ENCODE measurements at places on chromosomes 7 and 10. TPM values are rescaled to one million over a fixed set of nuclear protein-coding genes. Genes with fewer than 3 reads are reported as not detected.

Gene LLCFC1
- not detected for total RNA-seq

Gene SPAG6
- total RNA-seq = not detected

Gene LRRC18
- not detected for total RNA-seq

Gene SORBS1
- total RNA-seq = 112 TPM

Gene LIPA
- 45.4 TPM for total RNA-seq

Gene IFIT5
- 19.5 TPM for total RNA-seq

Gene CHPF2
- 136 TPM for total RNA-seq

Gene BMPER
- total RNA-seq = 1.3 TPM

Gene ZPBP
- not detected for total RNA-seq

Gene KCNH2
- 8.7 TPM for total RNA-seq

Gene LRRD1
- total RNA-seq = 0.29 TPM

Gene ARL5B
- total RNA-seq = 16.1 TPM

Gene GPER1
- total RNA-seq = 1.6 TPM

Gene VAX1
- not detected for total RNA-seq

Gene AKR1D1
- total RNA-seq = not detected

Gene XRCC2
- total RNA-seq = 0.62 TPM

Gene HOXA3
- total RNA-seq = 1.7 TPM

Gene CDHR1
- 0.86 TPM for total RNA-seq

Gene CCDC172
- total RNA-seq = not detected

All from myocyte (in vitro differentiated cells).